Muscle of leg (tissue), 16 donors: ENCODE measurements at places on chromosomes 3 and 15. TPM values are rescaled to one million over a fixed set of nuclear protein-coding genes. Genes with fewer than 3 reads are reported as not detected.

The NDN gene
- total RNA-seq: 200 TPM

The CASR gene
- total RNA-seq: not detected

The USP50 gene
- 0.58 TPM for total RNA-seq

The BUB1B gene
- total RNA-seq: 11.8 TPM

The REC114 gene
- not detected for total RNA-seq

The PLCL2 gene
- 25.2 TPM for total RNA-seq

The SST gene
- total RNA-seq: not detected

The LTF gene
- 1.3 TPM for total RNA-seq

The RFX7 gene
- 7.1 TPM for total RNA-seq

The IQCF5 gene
- total RNA-seq: not detected

The NR2E3 gene
- total RNA-seq: 3.4 TPM

The GRK7 gene
- 0.04 TPM for total RNA-seq

The FBLN2 gene
- total RNA-seq: 46.9 TPM

The MEGF11 gene
- total RNA-seq: 0.35 TPM

The ZPLD1 gene
- total RNA-seq: under 0.01 TPM

The AP3B2 gene
- 0.18 TPM for total RNA-seq

The XCR1 gene
- 0.18 TPM for total RNA-seq

The PLA2G4E gene
- total RNA-seq: 0.80 TPM
